Substantia nigra (tissue), 51 donors: ENCODE measurements at places on chromosomes 16 and 17.

DNA sequence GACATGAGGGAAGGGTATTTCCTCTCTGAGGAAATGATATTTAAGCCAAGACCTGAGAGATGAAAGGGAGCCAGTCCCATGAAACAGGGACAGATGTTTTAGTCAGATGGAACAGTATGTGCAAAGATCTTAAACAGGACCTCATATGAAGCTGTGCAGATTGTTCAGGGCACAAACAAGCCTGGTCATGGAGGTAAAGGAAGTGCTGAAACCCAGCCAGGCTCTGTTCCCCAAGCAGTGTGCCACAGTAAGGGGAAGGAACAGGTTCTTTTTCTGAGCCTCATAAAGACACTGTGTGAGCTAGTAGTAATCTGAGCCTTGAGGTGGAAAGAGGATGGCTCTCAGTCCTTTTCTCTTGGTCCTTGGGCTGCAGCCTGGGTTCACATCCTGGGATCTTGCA, 159.9 kb downstream of the ANKFN1 start:
- no peak for DNase-seq

- no peak for DNase-seq
Measured at GRCh38 chr17:67601897-67602296, 115.8 kb upstream of the NOL11 start.

DNA sequence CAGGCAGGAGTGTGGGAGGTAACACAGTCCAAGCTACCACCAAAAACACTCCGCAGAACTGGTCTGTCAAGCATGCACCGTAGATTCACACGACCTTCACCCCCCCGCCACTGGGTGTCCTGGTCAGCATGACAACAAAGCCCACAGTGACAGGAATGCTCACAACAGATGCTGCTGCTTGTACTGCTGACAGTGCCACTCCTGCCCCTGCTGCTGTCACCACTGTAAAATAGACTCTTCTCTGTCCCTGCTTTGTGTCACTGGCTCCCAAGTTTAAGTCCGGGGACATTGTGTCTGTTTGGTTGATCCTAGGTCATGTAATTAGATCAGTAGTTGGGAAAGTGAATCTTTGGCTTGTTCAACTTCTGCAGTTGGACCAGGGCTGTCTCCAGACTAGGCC, 7.0 kb upstream of the ODF4 start:
- DNase-seq = no peak

DNA sequence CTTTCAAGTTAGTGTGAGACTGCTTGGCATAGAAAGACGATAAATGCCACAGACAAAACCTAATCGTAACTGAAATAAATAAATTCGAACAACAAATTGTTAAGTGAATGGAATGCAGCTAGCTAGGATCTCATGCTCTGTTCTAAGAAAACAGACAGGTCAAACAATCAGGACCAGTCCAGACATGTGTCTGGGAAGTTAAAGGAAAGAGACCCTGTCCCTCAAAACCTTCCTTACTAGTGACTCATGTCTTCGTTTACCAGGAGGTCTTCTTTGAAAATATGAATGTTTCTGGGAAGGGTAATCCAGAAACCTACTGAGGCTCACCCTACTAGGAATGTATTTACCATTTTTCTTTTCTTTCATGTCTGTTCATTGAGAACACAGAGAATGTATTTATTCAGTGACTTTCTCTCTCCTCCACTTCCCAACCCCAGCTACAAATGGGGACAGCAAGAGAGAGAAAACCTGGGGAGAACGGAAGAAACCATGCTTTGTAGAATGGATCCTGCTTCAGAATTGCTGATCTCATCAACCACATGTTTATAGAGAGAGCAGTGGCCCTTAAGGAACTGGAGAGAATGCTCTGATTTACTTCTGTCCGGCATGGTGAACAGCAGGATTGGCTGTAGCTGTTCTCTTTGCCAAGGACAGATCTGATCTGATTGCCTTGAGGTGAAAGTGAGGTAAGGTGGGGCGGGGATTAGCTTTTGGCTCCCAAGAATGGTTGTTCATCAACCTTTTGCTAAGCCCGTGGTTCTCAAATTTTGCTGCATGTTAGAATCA, 39.4 kb upstream of the DHX8 start:
- no peak for DNase-seq

DNA sequence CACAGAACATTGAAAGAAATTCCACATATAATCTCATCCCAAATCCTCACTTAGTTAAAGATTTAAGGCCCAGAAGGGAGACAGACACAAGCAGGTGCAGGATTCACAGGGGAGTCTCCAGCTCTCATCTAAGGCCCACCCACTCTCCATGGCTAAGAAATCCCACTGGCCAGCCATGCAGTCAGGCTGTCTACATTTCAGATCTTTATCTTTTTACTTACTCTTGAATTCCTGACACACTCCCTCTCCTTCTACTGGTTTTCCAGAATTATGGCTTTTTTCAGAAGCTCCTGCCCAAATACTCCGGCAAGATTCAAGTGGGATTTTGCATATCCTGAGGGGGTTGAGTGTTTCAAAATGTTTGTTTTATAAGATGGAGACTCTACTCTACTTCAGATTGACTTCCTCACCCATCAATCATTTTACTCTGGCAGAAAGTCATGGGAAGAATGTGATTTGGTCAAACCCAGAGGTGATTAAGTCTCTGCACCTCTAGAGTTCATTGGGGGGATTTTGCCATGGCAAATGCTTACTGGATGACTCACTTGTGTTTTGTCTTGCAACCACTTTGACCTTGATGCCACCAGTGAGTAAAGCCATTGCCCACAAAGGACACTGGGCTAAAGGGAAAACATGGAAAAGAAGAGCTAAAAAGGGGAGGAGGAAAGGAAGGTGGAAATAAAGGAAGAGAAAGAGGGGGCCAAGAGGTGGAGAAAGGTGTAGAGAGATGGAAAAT, 688.8 kb upstream of the SALL1 start:
- DNase-seq = no peak

- no peak for DNase-seq
Measured at GRCh38 chr16:55341681-55342080, 17.7 kb downstream of the IRX6 start.

- no peak for DNase-seq
Measured at GRCh38 chr17:45824901-45825492, 19.7 kb upstream of the SPPL2C start.

DNA sequence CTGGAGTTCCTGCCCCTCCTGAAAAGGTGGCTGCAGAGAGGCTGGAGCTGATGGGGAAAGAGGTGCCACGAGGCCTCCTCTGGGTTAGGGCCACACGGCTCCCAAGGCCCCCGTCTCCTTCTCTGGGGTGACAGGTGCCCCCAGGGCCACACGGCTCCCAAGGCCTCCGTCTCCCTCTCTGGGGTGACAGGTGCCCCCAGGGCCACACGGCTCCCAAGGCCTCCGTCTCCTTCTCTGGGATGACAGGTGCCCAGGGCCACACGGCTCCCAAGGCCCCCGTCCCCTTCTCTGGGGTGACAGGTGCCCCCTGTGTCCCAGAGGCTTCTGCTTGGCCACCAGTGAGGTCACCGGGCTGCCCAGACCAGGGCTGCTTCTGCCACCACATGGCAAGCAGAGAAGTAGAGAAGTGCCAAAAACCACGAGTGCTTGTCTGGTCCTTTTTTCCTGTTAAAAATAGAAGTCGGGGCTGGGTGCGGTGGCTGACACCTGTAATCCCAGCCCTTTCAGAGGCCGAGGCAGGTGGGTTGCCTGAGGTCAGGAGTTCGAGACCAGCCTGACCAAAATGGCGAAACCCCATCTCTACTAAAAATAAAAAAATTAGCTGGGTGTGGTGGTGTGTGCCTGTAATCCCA, 4.1 kb downstream of the CAPN15 start:
- no peak for DNase-seq

DNA sequence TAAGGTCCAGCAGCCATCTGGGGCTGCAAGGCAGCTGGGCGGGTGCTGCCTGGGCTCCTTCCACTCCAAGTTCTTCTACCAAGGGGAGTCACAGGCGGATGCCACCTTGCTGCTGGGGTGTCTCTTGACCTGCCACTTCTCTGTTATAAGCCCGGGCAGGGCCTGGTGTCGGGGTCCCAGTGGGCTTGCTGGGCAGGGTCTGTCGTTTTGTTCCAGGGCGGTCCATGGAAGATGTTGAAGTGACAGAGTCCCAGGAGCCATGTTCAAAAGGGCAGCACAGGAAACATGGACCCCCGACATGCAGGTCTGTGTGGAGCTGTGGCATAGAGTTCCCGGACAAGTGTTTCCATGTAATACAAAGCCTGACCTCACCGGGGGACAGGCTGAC, 91.1 kb downstream of the TNFRSF13B start:
- DNase-seq = no peak

GRCh38 chr16:53084746-53085334, 30.0 kb downstream of the CHD9 start:
- DNase-seq = no peak

- no peak for DNase-seq
Measured at GRCh38 chr17:65586899-65587298, 25.5 kb upstream of the AXIN2 start.

GRCh38 chr16:87531418-87531817, 38.6 kb upstream of the ZCCHC14 start:
- no peak for DNase-seq

DNA sequence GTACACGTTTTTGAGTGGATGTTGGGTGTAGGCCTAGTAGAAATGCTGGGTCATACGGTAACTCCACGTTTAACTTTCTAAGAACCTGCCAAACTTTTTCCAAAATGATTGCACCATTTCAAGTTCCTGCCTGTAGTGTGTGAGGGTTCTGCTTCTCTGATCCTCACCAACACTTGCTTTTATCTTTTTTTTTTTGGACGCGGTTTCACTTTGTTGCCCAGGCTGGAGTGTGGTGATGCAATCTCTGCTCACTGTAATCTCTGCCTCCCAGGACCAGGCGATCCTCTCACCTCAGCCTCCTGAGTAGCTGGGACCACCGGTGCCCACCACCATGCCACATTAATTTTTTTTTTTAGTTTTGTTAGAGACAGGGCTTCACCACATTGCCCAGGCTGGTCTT, 23.5 kb downstream of the ZNF750 start:
- no peak for DNase-seq

GRCh38 chr16:23048164-23048563, 101.1 kb downstream of the USP31 start:
- DNase-seq = no peak

GRCh38 chr17:82000803-82001570, 21.7 kb downstream of the CENPX start:
- DNase-seq = no peak

GRCh38 chr16:71255721-71256120, 25.2 kb upstream of the HYDIN start:
- DNase-seq = peak; percentile 26

DNA sequence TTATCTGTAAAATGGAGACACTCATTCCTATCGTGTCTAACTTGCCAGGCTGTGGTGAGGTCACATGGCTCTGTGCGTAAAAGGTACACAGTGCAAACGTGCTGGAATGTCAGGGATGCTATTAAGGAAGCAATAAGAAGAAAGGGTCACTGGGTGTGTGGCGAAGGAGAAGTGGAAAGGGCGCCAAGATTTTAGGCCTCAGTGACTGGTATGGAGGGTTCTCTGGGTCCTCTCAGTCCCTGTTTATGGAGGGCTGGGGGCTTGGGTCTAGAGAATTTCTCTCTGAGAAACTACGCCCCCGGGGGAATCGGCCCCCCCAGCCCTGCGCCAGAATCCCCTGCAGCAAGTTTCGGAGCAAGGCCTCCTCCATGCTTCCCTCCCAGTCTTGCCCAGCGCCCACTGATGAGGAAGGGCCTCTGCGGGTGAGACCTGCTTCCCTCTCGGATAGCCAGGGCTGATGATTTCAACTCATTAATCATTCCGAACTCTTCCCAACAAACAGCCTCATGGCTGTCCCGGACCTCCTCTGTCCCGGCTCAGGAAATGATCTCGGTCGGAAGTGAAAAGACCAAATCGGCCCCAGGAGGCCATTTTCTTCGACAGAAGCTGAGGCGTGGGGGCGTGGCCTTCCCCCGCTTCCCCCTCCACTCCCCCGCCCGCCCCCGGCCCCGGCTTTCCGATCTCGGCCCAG, 1.2 kb upstream of the HEXIM1 start:
- peak; percentile 71 for DNase-seq

DNA sequence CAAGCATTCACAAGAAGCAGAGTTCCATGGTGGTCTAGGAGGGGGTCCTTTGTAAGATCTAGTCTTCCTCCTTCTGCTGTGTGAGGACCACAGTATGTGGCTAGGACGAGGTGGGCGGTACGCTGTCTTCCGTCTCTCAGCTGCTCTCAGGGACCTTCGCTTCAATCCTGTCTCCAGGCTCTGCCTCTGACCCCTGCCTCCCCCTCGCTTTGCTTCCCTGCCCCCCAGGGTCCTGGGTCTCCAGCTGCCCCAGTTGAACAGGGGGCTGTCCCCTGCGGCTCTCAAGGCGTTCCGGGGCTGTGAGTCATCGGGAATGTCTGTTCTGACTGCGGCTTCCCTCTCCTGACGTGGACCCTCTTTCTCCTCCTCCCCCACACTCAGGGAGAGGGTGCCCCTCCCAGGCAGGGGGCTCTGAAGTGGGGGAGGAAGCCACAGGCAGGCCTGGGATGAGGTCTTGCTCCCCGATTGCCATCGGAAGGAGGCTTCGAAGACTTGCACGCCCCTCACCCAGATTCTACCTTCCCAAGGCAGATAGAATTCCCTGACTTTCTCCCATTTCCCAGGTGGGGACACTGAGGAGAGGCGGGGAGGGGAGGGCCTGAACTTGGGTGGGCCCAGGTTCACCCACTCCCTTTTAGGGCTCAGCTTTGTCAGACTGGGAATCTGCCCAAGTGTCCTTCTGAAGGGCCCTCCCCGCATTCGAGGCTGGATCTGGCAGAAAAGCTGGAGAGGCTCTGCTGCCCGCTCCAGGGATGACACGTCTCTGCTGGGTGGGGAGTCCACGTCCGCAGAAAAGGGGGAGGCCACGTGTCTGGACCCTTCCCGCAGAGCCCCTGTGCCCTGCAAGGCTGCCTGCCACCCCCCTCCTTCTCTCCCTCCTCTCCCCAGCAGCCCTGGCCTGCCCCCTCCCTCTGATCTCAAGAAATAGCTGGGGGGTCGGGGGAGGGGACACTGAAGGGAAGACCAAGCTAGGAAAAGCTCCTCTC, 9.1 kb upstream of the COL1A1 start:
- no peak for DNase-seq

DNA sequence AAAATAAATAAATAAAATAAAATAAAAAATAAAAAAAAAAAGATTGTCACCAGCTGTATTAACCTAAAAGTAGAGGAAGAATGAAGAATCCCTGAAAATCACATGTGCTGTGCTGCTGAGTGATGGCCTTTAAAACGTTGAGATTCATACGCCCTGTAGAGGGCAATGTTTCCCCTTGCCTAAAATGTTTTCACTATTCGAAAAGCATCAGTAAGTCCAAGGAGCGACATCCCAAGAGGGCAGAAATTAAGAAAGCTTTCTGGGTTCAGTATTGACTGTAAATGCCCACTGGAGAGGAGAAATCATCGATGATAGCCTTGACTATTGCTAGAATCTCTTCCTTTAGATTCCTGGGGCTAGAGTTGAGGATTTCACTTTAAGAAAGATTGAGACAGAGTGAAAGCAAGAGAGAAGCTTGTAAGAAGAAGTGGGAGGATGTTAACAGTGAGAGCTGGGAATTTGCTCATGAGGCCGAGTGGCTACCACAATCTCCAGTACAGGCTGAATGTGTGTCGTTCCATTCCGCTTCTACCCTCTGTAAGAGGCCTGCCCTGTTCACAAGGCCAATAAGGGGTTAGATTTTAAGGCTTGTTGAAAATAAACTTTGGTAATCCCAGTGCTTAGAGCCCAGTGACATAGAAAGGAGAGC, 170.8 kb upstream of the FAM20A start:
- DNase-seq = no peak
